Stimulated activated CD8-positive, alpha-beta memory T cell treated with anti-CD3 and anti-CD28 coated beads, Interleukin-4, amount 100 ng/mL, for 1 hour (primary cell): ENCODE measurements at places on chromosomes 12 and 14.

- no peak for DNase-seq
Observed at GRCh38 chr12:103518899-103519298, 23.1 kb upstream of the C12orf42 start.

DNA sequence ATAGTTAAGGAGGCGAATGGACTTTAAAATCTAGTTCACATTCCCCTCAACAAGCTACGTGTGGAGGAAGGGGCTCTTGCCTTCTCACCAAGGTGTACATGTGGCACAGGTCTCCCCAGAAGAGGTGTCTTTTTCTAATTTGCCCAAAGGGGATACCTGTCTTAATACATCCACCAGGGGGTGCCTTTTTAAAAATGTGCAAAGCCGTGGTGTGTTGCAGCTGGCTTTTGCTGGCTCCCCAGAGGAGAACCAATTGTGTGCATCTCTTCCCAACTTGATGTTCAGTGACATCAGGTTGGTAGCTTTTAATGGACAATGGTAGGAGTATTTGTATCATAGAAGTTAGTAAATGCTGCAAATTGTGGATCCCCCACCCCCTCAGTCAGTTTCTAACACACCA, 33.8 kb downstream of the CREBL2 start:
- no peak for DNase-seq

- DNase-seq = no peak
Observed at GRCh38 chr12:32261638-32262037, 137.7 kb upstream of the FGD4 start.

DNA sequence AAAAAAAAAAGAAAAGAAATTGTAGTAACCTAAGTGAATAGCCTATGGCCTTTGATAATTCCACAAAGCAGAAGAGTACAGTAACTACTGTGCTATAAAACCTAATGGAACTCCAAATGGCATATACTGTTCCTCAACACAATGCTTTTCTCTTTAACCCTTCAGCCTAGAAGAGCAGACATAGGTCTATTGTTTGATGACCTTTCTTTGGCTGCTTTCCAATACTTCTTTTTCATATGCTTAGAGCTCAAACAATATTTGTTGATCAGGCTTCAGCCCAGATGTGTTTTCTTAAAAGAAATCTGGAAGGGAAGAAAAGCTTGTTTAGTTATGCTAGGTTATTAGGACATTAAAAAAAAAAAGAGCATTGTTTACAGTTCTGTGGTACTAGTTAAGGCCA, 116.4 kb downstream of the NTN4 start:
- no peak for DNase-seq

GRCh38 chr14:70622111-70622712, 19.5 kb upstream of the TTC9 start:
- DNase-seq = peak; percentile 29

DNA sequence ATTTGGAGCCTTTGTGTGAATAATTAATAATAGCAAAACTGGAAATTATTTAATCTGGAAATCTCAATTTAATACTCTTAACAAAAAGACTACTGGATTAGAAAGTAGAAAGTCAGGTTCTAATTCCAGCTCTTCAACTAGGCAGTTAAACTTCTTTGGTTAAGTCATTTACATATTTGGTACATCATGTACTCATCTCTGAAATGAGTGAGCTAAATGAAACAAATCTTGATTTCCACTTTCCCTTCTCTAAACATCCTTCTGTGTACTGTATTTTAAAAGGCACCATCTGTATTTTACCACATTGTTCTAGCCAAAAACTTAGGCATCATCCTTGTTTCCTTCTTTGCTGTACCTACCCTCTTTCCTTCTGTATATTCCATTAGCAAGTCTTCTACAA, 26.9 kb downstream of the CRADD start:
- DNase-seq = no peak

DNA sequence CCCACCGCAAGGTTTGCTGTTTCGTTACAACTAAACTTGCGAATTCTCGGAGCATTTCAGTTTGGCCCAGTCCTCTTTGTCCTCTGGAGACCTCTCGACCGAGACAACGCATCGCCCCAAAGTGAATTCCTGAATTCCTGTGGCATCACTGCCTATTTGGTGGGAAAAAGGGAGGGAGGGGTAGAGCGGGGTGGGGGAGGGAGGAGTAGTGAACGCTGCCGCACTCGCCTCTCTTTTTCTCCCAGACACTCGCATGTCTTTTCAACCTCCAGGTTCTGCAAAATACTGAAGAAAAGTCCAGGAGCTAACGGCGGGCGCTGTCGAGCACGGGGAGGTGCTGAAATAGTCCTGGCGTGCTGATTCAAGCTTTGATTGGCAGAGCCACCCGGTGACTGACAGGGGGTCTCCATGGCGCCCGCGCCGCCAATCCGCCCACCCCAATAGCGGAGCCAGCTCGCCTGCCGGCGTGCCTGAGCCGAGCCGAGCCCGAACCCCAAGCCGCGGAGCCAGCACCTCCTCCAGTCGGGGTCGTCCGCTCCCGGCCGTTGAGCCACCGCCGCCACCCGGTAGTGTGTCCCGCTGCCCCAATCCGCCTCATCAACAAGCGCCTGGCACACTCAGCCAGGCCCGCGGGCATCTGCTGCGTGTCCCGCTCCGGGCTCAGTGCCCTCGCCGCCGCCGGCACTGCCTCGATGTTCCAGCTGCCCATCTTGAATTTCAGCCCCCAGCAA, at the start of gene SIX6:
Gene SIX6 (plus strand): TSS at position 440 of the 731 bp plus-strand sequence. CDS start 253 bp downstream, at position 693.
- DNase-seq = no peak

GRCh38 chr12:94297096-94297699, 148.8 kb downstream of the PLXNC1 start:
- DNase-seq = no peak

DNA sequence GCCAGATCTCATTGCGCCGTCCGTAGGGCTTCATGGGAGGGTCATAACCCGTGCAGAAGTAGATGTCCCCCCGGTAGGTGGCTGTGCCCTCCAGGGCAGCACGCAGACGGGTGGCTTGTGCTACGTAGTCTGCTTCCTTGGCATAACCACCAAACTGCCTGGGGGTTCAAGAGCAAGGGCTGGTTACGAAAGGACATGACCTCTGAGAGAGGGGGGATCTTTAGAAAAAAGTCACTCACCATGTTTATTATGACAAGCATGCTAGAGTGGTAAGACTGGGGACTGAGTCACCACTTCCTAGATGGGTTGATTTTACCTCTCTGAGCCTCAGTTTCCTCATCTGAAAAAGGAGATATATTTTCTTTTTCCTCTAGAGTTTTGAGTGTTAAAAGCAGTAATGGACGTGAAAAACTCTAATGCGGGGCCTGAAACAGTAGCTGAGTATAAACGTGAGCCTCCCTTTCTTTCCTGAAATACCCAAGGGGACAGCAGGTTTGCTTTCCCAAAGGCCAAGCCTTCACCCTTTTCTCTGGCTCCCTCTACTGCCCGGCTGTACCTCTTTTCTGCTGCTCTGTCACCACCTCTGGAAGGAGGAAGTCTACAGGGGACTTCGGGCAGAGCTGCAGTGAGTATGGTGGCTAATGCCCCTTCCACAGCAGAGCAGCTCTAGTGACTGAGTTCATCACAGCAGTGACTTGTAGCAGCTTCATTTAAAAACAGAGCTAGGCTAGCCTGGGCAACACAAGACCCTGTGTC, 23.5 kb upstream of the GPRC5D start:
- DNase-seq = no peak

GRCh38 chr14:84390010-84390409, 1139.9 kb upstream of the FLRT2 start:
- no peak for DNase-seq

- DNase-seq = no peak
Observed at GRCh38 chr14:94203473-94204210, 29.5 kb downstream of the PPP4R4 start.

DNA sequence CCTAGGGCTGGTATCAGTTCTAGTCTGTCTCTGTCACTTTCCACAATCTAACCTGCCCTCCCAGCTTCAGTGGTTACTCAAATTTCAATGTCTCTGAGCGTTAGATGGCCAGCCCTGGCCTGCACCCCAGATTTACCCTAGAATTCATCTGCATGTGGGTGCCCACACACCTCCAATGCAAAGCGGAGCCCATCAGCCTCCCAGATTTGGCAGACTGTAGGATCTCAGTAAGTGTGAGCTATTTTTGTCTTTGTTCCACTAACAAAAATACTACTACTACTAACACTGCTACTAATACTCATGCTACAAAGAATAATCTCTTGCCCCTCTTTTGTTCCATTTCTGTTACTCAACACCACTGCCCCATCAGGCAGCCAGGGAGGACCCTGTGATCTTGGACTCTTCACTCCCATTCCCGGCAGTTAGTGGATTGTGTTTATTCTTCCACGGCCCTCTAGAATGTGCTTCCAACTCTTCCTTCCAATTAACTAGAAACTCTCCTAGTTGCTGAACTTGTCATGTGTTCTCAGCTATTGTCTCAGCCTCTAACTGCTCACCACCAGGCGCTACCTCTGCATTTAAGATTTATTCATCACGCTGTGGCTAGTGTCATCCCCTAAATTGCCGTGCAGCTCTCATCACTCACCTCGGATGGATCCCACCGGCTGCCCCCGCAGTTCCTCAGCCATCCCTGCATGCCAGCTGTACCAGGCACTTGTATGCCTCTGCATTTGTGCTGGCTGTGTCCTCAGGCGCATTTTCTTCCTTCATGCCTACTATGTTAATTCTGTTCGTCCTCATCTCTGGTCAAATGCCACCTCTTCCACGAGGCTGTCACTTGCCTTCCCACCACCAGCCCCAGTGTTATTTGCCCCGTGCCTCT, 150.6 kb upstream of the HIF1A start:
- no peak for DNase-seq

GRCh38 chr14:73744175-73744867, 30.1 kb upstream of the PNMA1 start:
- DNase-seq = no peak

- no peak for DNase-seq
Observed at GRCh38 chr14:37870632-37871346, 275.4 kb downstream of the TTC6 start.

- DNase-seq = no peak
Observed at GRCh38 chr12:93166541-93167307, 211.0 kb upstream of the NUDT4 start.

DNA sequence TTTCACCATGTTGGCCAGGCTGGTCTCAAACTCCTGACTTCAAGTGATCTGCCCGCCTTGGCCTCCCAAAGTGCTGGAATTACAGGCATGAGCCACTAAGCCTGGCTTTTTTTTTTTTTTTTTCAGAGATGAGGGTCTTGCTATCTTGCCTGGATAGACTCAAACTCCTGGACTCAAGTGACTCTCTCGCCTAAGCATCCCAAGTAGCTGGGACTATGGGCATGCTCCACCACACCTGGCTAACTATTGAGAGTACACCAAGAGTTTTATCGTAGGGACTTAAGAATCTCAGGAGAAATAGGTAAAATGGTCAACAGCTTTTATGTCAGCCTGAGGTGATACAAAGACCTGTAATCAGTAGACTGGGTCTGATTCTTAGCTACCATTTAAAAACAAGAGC, 31.2 kb upstream of the SIX1 start:
- no peak for DNase-seq

DNA sequence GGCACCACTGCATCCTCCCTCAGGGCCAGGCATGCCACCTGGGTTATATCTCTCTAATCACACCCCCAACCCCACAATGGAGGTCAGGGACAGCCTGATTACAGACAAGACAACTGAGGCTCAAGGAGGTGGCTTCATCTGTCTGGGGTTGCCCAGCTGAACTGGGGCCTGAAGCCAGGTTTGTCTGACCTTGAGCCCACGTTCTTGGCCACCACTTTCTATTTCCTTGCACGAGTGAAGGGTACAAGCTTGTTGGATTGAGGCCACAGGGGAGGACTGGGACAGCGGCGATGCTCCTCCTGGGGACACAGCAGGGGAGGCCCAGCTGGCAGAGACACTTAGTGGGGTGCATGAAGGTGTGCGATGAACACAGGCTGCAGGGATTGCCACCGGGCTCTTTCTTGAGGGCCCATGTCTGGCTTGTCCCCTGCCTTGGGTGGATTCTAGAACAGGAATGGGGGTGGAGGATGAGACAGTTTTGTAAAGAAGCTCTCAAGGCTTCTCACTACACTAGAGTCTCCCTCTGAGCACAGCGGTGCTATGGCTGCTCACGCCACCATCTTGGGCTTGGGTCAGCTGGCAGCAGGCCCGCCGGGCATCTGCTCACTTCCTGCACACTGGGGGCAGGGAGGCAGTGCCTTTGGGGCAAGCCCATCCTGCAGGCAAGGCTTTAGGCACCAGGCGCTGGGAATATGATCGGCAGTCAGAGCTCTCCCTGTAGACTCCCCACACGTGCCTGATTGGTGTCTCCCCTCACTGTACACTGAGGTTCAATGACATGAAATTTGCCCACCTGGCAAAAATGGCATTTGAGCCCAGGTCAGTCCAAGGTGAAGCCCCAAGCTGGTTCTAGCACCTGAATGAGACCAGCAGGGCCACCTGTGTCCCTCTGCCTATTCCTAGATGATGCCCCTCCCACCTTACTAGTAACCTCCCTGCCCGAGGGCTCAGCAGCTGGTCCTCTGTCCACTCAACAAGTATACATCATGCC, 16.0 kb downstream of the RITA1 start:
- DNase-seq = no peak

DNA sequence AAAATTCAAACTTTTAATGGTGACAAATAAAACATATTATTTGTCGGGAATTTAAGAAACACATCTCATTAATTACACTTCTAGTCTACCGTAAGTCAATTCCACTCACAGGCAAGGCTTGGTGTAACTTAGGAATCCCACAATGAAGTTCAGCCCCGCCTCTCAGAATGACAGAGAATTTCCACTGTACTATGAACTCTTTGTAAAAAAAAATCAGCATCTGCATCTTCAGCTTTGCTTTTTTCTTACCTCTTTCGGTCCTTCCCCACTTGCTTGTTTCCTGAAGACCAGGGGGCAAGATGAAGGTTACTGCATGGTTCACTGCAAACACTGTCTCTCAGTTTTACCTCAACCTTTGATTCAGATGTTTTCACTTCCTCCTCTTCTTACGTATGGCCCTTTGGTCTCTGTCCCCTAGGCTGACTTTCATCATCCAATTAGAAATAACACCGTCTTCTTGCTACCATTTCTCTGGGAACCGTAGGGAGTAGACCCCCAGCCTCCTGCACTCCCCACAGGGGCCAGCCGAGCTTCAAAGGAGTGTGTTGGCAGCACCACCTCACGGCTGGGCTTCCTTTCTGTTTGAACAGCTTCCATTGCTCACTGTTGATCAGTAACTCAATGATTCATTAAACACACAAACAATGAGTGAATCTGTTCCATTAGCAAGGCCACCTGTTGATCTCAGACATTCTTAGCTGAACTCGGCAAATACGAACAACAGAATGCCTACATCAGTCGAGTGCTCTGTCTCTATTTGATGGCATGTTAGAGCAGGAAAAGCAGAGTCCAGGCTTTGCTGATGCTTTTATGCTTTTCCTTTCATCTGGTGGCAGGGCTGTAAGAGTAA, 343.0 kb downstream of the BMP4 start:
- no peak for DNase-seq

GRCh38 chr12:45946435-45946834, 43.9 kb downstream of the SCAF11 start:
- DNase-seq = no peak
